AG09319 (cell line): ENCODE measurements at places on chromosomes 6 and 20.

GRCh38 chr6:71642120-71642519 lies 244.2 kb upstream of the RIMS1 start:
- no peak for DNase-seq

GRCh38 chr6:166855416-166855815 lies 100.9 kb downstream of the RNASET2 start:
- DNase-seq: no peak

GRCh38 chr6:40719671-40720374 lies 132.7 kb upstream of the LRFN2 start:
- peak; percentile 11 for DNase-seq

GRCh38 chr6:108175592-108176279 lies 9.9 kb downstream of the NR2E1 start:
- no peak for DNase-seq

DNA sequence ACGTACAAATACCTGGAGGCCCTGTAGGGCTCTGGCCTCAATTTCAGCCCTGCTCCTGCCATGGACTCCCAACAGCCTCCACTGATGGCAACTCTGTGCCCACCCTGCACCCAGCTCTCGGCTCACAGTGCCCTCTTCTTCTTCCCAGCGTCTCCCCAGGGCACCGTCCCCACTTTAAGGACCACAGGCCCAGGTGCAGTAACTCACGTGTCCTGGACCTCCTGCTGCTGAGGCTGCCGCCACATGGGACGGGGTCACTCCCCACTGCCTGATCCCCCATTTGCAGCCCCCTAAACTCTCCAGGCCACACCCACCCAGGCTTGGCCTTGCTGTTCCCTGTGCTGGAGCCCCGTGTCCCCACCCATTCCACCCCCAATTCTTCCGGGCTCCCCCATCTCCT lies 223.4 kb downstream of the PREX1 start:
- DNase-seq: no peak

DNA sequence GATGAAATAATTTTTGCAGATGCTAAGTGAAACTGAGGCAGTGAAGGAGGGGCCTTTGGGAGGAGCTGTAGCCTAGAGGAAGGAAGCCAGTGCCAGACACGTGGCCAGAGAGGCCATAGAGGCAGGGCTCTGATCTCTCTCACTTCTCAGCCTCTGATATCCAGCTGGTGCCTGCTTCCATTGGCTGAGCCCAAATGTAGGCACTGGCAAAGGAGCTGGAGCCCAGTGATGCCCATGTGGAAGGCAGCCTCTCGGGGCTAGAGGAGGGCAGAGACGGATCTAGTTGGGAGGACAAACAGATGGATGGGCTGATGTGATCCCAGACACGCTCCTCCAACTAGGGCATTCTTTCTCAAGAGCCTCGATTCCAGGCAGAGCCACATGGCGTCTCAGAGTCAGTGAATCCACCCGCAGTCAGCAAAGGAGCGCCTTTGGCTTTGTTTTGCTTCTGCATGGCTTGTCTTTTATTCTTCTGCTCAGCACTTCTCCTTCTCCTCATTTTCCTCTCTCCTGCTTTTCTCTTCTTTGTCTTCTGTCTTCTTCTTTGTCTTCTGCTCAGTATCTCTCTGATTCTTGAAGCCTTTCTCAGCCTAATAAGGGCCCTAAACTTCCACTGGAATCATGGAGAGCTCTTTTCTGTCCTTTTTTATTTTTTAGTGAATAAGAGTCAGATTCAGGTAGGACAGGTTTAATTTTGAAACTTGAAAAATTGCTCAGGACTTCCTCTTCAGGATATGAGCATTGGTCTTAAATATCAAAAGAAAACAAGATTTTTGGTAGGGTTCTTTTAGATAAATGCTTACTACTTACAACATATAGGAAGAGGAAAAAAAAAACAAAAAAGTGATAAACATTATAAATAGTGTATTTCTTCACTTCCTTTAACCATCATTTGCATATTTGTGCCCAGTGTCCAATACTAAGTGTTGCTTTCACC lies 41.8 kb downstream of the CYP24A1 start:
- DNase-seq: no peak

DNA sequence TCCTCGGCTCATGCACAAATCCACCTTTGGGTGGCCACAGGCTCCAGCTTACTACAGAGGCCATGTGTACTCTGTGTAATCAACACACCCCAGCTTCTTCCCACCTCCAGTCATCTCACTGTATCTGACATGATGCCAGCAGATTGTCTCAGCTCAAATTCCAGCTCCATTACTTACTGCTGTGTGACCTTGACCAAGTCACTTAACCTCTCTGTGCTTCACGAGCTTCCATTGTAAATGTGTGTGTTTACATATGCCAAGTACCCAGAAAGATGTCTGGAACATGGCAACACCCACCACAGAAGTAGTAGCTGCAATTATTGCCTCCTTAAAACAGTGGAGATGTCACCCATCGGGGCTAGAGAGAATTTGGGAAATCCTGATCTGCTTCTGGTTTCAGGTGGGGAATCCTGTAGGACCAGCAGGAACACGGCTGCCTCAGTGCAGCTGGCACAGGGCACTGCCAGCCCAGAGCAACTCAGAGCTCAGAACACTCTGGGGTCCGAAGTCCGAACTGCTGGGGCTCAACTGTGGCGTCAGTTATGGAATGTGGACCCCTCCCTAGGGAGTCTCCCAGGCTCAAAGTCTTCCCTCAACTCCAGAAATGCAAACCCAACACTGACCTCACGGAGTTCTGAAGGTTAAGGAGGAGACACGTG lies 21.2 kb upstream of the HLA-B start:
- no peak for DNase-seq

DNA sequence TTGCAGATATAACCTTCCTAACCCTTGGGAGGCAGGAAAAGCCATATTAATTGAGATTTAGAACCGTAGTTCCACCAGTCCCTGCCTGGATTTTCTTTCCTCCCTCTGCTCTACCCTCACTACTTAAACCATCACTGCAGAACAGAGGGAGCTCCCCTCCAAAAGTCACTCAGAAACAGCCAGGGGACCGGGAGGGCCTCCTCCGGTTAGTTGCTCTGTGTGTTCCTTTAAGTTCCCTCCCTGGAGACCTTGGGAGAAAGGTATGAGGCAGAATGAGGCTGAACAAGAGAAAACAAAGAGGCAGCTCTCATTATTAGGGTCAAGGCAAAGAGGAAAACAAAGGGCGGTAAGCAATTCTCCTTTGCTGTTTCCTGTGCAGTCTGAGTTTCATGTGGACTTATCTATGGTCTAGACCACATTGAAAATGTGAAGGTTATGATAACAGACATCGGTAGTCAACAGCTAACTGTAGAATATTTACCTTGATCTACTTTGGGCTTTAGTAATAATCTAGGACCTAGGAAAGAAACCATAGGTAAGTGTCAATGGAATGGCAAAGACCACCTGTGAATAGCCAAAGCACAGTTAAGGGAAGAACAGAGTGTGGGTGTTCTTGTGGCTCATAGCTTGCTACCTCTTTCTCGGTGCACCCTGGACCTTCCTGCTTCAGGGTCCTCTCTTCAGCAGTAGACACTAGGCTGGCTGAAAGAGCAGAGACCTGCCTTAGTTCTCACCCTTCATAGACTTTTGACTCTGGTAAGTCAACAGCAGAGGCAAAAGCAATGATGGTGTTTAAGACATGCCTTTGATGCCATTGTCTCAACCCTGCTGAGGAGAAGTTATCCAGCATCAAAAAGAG lies 250.9 kb upstream of the CITED2 start:
- DNase-seq: no peak
